ENCODE measurements at places on chromosomes 1 and 21. TPM values are rescaled to one million over a fixed set of nuclear protein-coding genes. Genes with fewer than 3 reads are reported as not detected.

GRCh38 chr1:169368406-169368769 lies 393 bp downstream of the BLZF1 start:
- peak; percentile 2 for DNase-seq
- peak overlapping the region; percentile 62 for H3K27ac ChIP-seq
- 0 out of 2 replicates have a peak, but pooled peaks cover 4% of the 10 kb centered on the region for H3K4me1 ChIP-seq
- peaks cover 8% of the 10 kb centered on the region for H3K36me3 ChIP-seq
- no peaks in the 10 kb centered on the region for H3K27me3 ChIP-seq

DNA sequence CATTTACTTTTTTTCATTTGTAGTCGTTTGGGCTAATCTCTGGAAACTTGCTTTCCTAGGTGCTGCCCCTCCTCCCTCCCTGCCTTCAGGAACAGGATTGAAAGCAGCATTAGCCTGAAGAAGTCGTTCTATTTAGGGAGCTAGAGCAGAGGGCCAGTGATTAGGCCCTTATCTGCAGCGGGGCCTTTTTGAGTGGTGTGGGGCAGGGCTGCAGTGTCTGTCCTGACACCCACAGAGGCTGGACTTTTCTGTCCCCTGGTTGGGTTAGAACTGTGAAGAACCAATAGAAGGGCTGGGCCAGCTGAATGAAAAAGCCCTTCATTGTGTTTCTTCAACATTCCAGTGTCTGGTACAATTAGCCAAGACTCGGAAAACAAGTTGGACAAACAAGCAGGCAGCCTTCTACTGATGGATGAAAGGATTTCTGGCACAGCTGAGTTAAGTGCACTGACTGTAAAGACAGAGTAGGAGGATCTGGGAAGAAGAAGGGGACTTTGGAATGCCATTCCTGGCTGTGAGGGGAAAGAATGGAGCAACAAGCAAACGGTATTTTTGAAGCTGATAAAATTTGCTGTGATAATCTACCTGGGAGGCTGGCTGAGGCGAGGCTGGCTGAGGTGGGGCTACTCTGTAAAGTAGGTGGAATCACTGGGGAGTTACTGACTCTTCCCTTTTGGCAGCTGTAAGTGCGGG lies 9.7 kb downstream of the MACF1 start:
- peaks cover 27% of the 10 kb centered on the region for H3K4me1 ChIP-seq
- H3K27me3 ChIP-seq: no peaks in the 10 kb centered on the region
- peak overlapping the region; percentile 79 for H3K27ac ChIP-seq
- no peak overlapping the region for H3K4me3 ChIP-seq

GRCh38 chr1:44553771-44554170 lies 120.5 kb downstream of the TMEM53 start:
- H3K4me3 ChIP-seq: no peak overlapping the region
- peaks cover 33% of the 10 kb centered on the region for H3K27me3 ChIP-seq
- H3K27ac ChIP-seq: no peak overlapping the region

- DNase-seq: peak; percentile 76
- H3K27me3 ChIP-seq: peaks cover 5% of the 10 kb centered on the region
- no peak overlapping the region for H3K27ac ChIP-seq
- no peak overlapping the region for H3K4me3 ChIP-seq
- H3K4me1 ChIP-seq: 0 out of 2 replicates have a peak, but pooled peaks cover 4% of the 10 kb centered on the region
- H3K36me3 ChIP-seq: no peaks in the 10 kb centered on the region
Measured at GRCh38 chr21:34743831-34744230, 75.0 kb downstream of the CLIC6 start.

Gene OLFML2B
- 0.56 TPM for total RNA-seq

DNA sequence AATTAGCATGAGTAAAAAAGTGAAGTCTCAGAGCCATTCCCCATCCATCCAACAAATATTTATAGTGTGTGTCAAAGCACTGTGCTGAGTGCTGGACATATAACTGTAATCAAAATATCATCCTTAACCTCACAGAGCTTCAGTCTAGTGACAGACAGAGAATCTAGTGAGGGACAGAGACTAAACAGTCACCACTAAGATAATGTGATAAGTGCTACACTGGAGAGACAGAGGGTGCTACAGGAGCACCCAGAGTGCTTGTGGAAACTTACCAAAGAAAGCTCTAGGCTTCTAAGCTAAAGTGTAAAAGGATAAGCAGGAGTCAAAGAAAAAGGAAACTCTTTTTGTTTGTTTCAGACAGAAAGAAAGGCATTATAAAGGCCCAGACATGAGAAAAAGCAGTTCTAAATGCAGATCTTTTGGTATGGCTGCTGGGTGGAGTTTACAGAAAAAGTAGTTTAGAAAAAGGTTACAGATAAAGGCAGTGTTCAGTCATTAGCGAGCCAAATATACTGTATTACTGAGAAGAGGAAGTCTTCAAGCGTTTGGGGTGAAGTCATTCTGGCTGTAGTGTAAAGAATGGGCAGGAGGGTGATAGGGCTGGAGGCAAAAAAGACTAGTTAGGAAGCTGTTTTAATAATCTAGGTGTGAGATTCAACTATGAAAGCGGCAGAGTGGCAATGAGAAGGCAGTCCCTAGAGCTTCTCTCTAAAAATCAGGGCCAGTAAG lies 83.8 kb downstream of the SCMH1 start:
- no peak overlapping the region for H3K4me3 ChIP-seq
- peaks cover 6% of the 10 kb centered on the region for H3K4me1 ChIP-seq
- H3K27me3 ChIP-seq: no peaks in the 10 kb centered on the region

DNA sequence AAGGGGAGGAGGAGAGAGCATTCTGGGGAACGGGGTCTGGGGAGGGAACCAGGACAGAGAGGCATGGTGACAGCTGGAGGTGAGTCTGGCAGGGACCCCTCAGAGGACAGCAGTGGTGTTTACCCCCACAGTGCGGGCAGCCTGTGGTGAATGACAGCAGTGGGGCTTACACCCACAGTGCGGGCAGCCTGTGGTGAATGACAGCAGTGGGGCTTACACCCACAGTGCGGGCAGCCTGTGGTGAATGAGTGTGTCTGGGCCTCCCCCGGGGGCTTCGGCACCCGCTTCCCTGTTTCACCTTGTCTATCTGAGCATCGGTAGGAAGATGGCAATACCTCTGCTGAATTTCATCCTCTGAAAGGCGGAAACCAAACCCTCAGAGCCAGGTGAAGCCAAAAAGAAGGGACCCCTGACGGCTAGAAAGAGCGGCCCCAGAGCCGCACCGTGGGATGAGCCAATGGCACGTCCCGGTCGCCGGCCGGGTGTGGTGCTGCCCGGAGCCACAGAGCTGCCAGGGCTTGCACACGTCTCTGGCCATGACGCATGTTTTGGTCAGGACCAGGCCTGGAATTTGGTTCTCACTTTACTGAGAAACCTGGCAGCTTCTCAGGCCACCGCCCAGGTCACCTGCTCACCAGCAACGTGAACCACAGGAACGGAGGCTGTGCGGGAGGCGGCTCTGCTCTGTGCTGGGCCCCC lies 54.1 kb downstream of the SIK1 start:
- peaks cover 4% of the 10 kb centered on the region for H3K27me3 ChIP-seq
- H3K27ac ChIP-seq: no peak overlapping the region
- DNase-seq: no peak

DNA sequence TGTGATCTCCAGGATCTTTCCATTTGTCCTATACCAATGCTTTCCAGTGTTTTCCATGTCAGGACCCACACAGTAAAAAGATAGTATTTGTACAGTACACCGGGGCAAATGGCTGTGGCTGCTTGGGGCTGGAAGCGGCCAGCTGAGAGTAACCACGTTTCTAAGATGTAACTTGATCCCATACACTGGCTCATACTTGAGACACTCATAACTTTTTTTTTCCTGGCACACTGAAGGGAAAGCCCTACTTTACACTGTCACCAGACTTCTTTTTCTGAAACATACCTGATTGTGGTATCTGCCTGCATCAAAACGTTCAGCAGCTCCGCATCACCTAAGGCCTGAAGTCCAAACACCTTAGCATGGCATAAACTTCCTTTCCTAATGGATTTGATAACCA lies 21.6 kb downstream of the VPS13D start:
- peaks cover 25% of the 10 kb centered on the region for H3K36me3 ChIP-seq
- DNase-seq: peak; percentile 82
- H3K27ac ChIP-seq: no peak overlapping the region
- no peaks in the 10 kb centered on the region for H3K27me3 ChIP-seq

Gene MYBPH
- not detected for total RNA-seq

GRCh38 chr1:97186381-97186780 lies 464.8 kb downstream of the PTBP2 start:
- no peaks in the 10 kb centered on the region for H3K4me1 ChIP-seq
- no peak overlapping the region for H3K27ac ChIP-seq
- H3K4me3 ChIP-seq: no peak overlapping the region

DNA sequence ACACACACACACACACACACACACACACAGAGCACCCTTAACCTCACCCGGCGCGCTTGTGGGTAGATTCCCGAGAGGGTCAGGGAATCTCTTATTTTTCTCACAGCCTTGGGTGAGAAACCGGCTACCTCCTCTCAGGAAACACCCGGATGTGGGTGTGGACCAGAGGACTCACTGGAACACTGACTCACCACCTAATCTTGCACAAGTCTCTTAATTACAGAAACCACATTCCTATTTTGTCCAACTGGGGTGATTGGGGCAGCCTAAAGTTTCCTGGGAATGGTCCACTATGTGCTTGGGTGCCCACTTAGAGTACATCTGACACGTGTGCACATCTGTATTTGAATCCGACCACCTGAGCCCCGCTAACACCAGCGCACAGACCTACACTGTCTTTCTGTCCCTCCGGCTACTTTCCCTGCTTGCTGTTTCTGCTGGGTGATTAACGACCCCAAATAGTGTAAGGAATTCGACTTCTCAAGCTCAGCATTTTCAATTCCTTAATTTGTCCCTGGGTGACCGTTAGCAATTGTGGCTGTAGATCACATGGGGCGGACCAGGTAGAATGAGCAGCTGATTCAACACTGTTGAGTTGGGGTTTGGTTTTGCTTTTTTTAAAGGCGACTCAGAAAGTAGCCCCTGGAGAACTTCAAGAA lies 14.0 kb upstream of the TBX15 start:
- H3K4me3 ChIP-seq: no peak overlapping the region
- no peak overlapping the region for H3K27ac ChIP-seq
- no peaks in the 10 kb centered on the region for H3K36me3 ChIP-seq
- peaks cover 95% of the 10 kb centered on the region for H3K27me3 ChIP-seq

DNA sequence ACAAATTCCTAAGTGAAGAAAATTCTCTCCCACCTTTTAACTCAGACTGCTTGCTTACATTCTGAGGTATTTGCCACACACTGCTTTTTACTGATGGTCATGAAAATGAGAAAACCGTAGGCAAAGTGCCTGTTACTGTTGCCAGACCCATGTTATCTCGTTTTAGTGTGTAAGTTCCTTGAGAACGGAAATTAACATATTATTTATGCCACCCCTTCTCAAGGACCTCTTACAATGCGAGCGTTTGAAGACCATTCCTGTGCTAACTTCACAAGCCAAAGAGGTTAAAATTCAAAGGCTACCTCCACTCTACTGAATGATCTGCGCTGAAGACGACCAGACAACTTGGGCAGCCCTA lies 509 bp downstream of the NVL start:
- DNase-seq: peak; percentile 0
- no peaks in the 10 kb centered on the region for H3K27me3 ChIP-seq
- no peaks in the 10 kb centered on the region for H3K36me3 ChIP-seq
- no peaks in the 10 kb centered on the region for H3K4me1 ChIP-seq

Gene SLC9C2
- total RNA-seq: not detected

Gene KCNE1
- 0.90 TPM for total RNA-seq

GRCh38 chr1:86155807-86156565 lies 586 bp downstream of the COL24A1 start:
- no peaks in the 10 kb centered on the region for H3K36me3 ChIP-seq
- no peaks in the 10 kb centered on the region for H3K27me3 ChIP-seq
- peaks cover 22% of the 10 kb centered on the region for H3K4me1 ChIP-seq
- peak; percentile 65 for DNase-seq

DNA sequence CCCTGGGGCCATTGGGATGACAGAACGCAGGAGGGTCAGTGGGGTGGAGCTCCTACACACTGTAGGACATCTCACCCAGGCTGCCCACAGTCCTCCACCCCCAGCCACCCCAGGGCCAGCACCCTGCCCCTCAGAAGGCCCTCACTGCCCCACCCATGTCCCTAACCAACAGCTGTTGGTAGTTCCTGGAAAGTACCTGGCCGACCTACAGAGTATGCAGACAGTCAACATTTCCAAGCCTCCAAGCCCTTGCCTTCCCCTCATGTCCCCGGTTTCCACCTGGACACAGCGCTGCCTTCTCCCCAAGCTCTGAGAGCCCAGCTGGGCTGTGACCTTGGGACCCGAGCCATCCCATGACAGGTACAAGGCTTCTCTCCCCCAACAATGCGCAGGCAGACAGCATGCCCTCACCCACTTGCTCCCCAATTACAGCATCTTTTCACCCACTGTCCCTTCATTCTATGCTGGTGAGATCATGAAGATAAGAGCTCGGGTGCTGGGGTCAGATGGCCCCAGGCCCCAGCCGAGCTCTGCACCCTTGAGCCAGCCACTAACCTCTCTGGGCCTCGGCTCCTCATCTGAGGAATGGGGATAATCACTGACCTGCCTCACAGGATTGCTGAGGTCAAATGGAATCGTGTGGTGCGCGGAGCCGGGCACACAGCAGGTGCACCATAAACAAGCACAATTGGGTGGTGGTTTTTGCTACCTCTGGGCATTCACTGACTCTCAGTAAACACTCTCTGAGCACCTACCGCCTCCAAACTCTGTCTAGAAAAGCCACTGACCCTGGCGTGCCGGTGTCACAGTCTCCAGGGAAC lies 11.2 kb downstream of the LAPTM5 start:
- H3K4me1 ChIP-seq: peaks cover 6% of the 10 kb centered on the region
- no peak overlapping the region for H3K4me3 ChIP-seq
- no peaks in the 10 kb centered on the region for H3K36me3 ChIP-seq
- DNase-seq: no peak

GRCh38 chr1:153001382-153001781 lies at the start of gene SPRR3:
Gene SPRR3, plus strand, starts transcription at chr1:153001749. Its CDS starts 1,272 bp downstream, at chr1:153003021.
- DNase-seq: no peak
- no peak within 1 kb of the TSS for H3K4me3 ChIP-seq
- no peaks in the 10 kb centered on the region for H3K36me3 ChIP-seq

DNA sequence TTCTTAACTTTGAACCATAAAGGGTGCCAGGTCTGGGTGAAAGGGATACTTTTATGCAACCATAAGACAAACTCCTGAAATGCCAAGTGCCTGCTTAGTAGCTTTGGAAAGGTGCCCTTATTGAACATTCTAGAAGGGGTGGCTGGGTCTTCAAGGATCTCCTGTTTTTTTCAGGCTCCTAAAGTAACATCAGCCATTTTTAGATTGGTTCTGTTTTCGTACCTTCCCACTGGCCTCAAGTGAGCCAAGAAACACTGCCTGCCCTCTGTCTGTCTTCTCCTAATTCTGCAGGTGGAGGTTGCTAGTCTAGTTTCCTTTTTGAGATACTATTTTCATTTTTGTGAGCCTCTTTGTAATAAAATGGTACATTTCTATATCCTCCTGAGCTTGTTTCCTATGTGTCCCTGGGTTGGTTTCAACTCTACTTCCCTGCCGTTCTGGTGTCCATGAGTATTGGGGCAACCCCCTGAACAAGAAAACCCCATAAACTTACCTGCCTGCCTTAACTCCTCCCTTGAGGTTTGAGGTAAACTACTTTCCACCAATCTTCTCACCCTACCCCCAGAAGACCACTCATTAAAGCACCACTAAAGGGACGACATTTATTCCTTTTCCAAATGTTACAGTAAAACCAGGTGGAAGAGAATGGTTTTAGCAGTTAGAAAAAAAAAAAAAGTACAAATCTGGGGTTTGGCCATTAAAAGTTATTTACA lies 2.6 kb downstream of the MARCKSL1 start:
- no peaks in the 10 kb centered on the region for H3K27me3 ChIP-seq
- no peak overlapping the region for H3K27ac ChIP-seq
- H3K36me3 ChIP-seq: peaks cover 57% of the 10 kb centered on the region

Gene LCE6A
- not detected for total RNA-seq

- H3K27ac ChIP-seq: no peak overlapping the region
- H3K27me3 ChIP-seq: no peaks in the 10 kb centered on the region
- DNase-seq: no peak
- H3K4me1 ChIP-seq: no peaks in the 10 kb centered on the region
- H3K36me3 ChIP-seq: no peaks in the 10 kb centered on the region
Measured at GRCh38 chr1:174308604-174309003, 139.2 kb upstream of the GPR52 start.
